ENCODE measurements at places on chromosomes 7 and 10. TPM values are rescaled to one million over a fixed set of nuclear protein-coding genes. Genes with fewer than 3 reads are reported as not detected.

DNA sequence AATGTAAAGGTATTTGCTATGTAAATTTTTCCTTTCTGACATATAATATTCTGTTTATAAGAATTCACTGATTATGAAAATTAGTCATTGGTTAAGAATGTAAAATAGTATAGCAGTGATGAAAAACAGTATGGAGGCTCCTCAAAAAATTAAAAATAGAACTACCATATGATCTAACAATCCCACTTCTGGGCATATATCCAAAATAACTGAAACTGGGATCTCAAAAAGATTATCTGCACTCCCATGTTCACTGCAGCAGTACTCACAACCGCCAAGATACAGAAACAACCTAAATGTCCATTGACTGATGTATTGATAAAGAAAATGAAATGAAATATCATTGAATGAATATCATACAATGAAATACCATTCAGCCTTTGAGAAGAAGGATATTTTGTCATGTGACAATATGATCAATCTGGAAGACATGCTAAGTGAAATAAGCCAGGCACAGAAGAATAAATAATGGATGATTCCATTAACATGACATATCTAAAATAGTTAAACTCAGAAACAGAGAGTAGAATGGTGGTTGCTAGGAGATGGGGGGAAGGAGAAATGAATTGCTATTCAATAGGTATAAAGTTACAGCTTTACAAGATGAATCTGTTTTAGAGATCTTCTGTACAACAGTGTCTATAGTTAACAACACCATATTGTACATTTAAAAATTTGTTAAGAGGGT, 14.0 kb downstream of the C10orf88 start:
- peaks cover 28% of the 10 kb centered on the region for H3K36me3 ChIP-seq
- no peak overlapping the region for H3K27ac ChIP-seq
- no peak for DNase-seq
- no peak overlapping the region for H3K4me3 ChIP-seq
- no peaks in the 10 kb centered on the region for H3K27me3 ChIP-seq

Gene NEBL
- 0.07 TPM for total RNA-seq

- H3K4me3 ChIP-seq, result peak overlapping the region; percentile 43
- DNase-seq, result peak; percentile 75
- peak overlapping the region; percentile 88 for H3K27ac ChIP-seq
- H3K36me3 ChIP-seq, result no peaks in the 10 kb centered on the region
- no peaks in the 10 kb centered on the region for H3K27me3 ChIP-seq
Measured at GRCh38 chr10:132229834-132230556, 43.2 kb downstream of the DPYSL4 start.

DNA sequence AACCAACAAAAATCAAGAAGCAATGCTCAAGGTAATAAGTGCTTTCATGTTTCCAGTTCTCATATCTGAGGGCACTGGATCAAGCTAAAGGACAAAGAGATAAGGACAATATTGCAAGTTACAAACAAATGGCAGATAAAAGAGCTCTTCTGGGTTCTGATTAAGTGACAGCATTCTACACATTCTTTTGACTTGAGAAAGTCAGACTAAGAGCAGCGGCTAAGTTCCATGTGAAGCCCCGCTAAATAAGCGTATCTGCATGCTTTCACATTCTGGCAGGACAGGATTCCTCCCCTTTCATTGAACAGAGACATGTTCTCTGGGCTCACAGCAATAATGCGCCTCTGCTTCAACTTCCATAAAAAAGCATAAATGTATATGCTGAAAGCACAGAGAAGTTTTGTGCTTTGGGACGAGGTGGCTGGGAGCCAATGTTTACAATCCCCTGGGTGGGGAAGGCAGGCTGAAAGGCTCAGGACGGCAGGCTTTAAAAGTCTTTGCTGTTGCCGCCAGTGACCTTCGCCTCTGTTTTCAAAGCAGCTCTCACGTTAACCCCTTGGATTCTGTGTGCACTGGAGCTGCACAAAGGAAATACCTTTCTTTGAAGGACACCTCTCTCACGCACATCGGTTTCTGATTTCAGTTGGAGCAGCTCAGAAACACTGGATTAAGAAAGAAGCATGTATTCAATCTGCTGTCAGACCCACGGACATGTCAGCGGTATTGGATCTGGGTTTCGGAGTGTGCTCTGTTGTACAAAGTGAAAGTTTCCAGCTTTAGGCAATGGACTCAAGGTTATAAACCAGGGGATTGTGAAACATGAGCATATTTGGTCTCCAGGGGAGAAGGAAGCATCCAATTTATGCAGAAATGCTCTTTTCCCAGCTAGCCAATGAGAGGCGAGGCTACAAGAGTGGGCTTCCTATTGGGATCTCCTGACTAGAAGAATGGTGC, 105.4 kb upstream of the FAM133B start:
- H3K27ac ChIP-seq, result no peak overlapping the region
- H3K27me3 ChIP-seq, result no peaks in the 10 kb centered on the region
- H3K4me1 ChIP-seq, result peaks cover 45% of the 10 kb centered on the region
- H3K36me3 ChIP-seq, result peaks cover 31% of the 10 kb centered on the region

Gene LDB3
- 0.07 TPM for total RNA-seq

Gene PPIF
- 88.6 TPM for total RNA-seq

- H3K4me3 ChIP-seq, result no peak overlapping the region
- no peak for DNase-seq
- peaks cover 1% of the 10 kb centered on the region for H3K27me3 ChIP-seq
- H3K4me1 ChIP-seq, result no peaks in the 10 kb centered on the region
Measured at GRCh38 chr7:18117482-18117881, 89.8 kb upstream of the PRPS1L1 start.

DNA sequence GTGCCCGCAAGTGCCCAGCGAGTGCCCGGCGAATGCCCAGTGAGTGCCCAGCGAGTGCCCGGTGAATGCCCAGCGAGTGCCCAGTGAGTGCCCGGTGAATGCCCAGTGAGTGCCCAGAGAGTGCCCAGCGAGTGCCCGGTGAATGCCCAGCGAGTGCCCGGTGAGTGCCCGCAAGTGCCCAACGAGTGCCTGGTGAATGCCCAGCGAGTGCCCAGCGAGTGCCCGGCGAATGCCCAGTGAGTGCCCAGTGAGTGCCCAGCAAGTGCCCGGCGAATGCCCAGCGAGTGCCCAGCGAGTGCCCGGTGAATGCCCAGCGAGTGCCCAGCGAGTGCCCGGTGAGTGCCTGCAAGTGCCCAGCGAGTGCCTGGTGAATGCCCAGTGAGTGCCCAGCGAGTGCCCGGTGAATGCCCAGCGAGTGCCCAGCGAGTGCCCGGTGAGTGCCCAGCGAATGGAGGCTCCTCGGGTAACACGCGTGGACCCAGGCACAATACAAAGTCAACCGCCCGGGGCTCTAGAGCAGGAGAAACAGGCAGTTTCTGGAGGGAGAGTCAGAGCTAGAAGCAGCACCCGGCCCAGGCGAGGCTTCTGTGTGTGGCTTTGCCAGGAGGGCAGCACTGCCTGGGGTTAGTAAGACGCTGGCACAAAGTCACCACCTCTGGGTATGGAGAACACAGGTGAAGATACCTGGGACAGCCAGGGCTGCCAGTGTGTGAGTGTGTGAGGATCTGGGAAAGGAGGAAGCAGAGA, 38.2 kb upstream of the CFAP46 start:
- H3K27ac ChIP-seq, result no peak overlapping the region
- no peak overlapping the region for H3K4me3 ChIP-seq
- peaks cover 4% of the 10 kb centered on the region for H3K27me3 ChIP-seq
- no peaks in the 10 kb centered on the region for H3K4me1 ChIP-seq

- peaks cover 13% of the 10 kb centered on the region for H3K4me1 ChIP-seq
- DNase-seq, result no peak
- H3K27me3 ChIP-seq, result no peaks in the 10 kb centered on the region
- H3K27ac ChIP-seq, result no peak overlapping the region
- H3K36me3 ChIP-seq, result no peaks in the 10 kb centered on the region
Measured at GRCh38 chr10:80540618-80540980, 2.9 kb downstream of the SH2D4B start.

DNA sequence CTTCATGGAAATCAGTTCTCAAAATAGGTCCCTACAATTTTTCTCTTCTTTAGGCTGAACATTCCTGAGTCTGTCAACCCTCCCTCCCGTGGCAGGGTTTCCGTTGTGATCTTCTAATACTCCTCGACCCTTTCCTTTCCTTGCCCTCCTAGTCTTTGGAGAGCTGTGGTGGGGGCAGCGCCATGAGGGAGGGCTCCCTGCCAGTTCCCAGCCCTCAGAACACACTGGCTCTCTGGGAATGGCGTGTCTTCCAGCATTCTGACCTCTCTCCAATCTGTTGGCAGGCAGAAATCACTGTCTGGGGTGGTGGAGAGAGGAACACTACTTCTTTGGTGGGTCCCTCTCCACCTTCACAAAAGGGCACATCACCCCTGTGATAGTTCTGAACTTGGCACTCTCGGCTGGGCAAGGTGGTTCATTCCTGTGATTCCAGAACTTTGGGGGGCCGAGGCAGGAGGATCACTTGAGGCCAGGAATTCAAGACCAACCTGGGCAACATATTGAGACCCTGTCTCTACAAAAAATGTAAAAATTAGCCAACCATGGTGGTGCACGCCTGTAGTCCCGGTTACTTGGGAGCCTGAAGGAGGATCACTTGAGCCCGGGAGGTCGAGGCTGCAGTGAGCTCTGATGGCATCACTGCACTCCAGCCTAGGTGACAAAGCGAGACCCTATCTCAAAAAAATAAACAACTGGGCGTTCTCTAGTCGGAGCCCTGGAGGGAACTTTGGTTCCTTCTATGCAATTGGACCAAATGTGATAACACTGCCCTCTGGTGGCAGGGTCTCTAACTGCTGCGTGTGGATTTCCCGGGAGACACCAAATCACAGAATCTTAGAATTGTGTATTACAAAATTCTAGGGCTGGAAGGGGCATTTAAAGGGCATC, 13.1 kb upstream of the ARPC1A start:
- H3K4me1 ChIP-seq, result peaks cover 12% of the 10 kb centered on the region
- H3K27ac ChIP-seq, result no peak overlapping the region
- DNase-seq, result peak; percentile 85

- H3K4me3 ChIP-seq, result no peak overlapping the region
- peaks cover 5% of the 10 kb centered on the region for H3K36me3 ChIP-seq
- no peak for DNase-seq
- peaks cover 4% of the 10 kb centered on the region for H3K4me1 ChIP-seq
- H3K27ac ChIP-seq, result no peak overlapping the region
Measured at GRCh38 chr10:74238031-74238431, 87.0 kb downstream of the ADK start.

- no peaks in the 10 kb centered on the region for H3K4me1 ChIP-seq
- no peak for DNase-seq
- no peak overlapping the region for H3K27ac ChIP-seq
- H3K36me3 ChIP-seq, result no peaks in the 10 kb centered on the region
- H3K4me3 ChIP-seq, result no peak overlapping the region
Measured at GRCh38 chr7:18475488-18475887, 20.1 kb upstream of the HDAC9 start.

GRCh38 chr10:51348622-51349021, 274.3 kb downstream of the PRKG1 start:
- H3K27me3 ChIP-seq, result no peaks in the 10 kb centered on the region
- H3K4me1 ChIP-seq, result no peaks in the 10 kb centered on the region
- H3K27ac ChIP-seq, result no peak overlapping the region

- no peaks in the 10 kb centered on the region for H3K4me1 ChIP-seq
- H3K27me3 ChIP-seq, result peaks cover 27% of the 10 kb centered on the region
- DNase-seq, result no peak
- H3K36me3 ChIP-seq, result no peaks in the 10 kb centered on the region
- H3K27ac ChIP-seq, result no peak overlapping the region
Measured at GRCh38 chr10:44870031-44870430, 41.1 kb upstream of the TMEM72 start.

Gene IDI2
- total RNA-seq, result not detected

Gene TMEM184A
- total RNA-seq, result not detected

Gene AKR1D1
- not detected for total RNA-seq

Gene ELOVL3
- total RNA-seq, result not detected

GRCh38 chr7:32616625-32617024, 121.3 kb downstream of the AVL9 start:
- no peaks in the 10 kb centered on the region for H3K36me3 ChIP-seq
- H3K4me3 ChIP-seq, result no peak overlapping the region
- DNase-seq, result no peak
- H3K4me1 ChIP-seq, result peaks cover 2% of the 10 kb centered on the region

- peaks cover 9% of the 10 kb centered on the region for H3K4me1 ChIP-seq
- H3K27me3 ChIP-seq, result peaks cover 29% of the 10 kb centered on the region
- no peak overlapping the region for H3K27ac ChIP-seq
Measured at GRCh38 chr7:157674715-157675426, 338.1 kb downstream of the DNAJB6 start.

Gene CYP3A7
- not detected for total RNA-seq

Gene SPOCK2
- 134 TPM for total RNA-seq

- H3K4me1 ChIP-seq, result no peaks in the 10 kb centered on the region
- no peak for DNase-seq
- no peak overlapping the region for H3K4me3 ChIP-seq
- H3K27ac ChIP-seq, result no peak overlapping the region
- H3K27me3 ChIP-seq, result peaks cover 6% of the 10 kb centered on the region
Measured at GRCh38 chr10:49419005-49419404, 23.1 kb upstream of the DRGX start.

DNA sequence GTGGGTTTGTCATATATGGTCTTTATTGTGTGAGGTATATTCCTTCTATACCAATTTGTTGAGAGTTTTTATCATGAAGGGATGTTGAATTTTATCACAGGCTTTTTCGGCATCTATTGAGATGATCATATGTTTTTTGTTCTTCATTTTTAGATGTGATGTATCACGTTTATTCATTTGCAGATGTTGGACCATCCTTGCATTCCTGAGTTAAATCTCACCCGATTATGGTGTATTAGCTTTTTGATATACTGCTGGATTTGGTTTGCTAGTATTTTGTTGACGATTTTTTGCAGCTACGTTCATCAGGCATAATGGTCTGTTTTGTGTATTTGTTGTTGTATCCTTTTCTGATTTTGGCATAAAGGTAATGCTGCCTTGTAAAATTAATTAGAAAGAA, 311.0 kb downstream of the PTEN start:
- H3K4me1 ChIP-seq, result peaks cover 17% of the 10 kb centered on the region
- H3K36me3 ChIP-seq, result no peaks in the 10 kb centered on the region
- no peaks in the 10 kb centered on the region for H3K27me3 ChIP-seq
- H3K27ac ChIP-seq, result no peak overlapping the region

DNA sequence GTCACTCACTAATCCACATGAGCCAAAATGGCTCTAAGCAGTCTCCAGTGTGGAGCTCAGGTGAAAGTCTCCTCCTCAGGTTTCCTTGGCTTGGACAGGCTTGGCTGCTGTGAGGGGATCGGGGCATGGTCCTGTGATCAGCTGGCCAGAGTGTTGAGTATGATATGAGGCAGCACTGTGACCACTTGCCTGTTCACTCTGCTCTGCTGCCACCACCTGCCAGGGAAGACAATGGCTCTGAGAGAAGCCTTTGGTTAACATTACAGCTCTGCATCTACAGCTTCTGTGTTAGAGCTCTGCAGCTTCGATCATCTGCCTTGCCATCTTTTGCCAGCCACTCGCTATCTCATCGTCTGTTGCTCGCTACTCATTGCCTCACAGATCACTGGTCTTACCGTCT, 20.1 kb upstream of the PTN start:
- DNase-seq, result no peak
